ENCODE measurements at places on chromosomes 7 and 10. TPM values are rescaled to one million over a fixed set of nuclear protein-coding genes. Genes with fewer than 3 reads are reported as not detected.

MRC1 gene
- total RNA-seq = not detected

TLX1 gene
- not detected for total RNA-seq

DNAJC12 gene
- total RNA-seq = 0.24 TPM

FRAT1 gene
- total RNA-seq = 3.0 TPM

VTI1A gene
- 51.9 TPM for total RNA-seq

AFAP1L2 gene
- 1.3 TPM for total RNA-seq

CADPS2 gene
- not detected for total RNA-seq

CLRN3 gene
- total RNA-seq = not detected

DNA sequence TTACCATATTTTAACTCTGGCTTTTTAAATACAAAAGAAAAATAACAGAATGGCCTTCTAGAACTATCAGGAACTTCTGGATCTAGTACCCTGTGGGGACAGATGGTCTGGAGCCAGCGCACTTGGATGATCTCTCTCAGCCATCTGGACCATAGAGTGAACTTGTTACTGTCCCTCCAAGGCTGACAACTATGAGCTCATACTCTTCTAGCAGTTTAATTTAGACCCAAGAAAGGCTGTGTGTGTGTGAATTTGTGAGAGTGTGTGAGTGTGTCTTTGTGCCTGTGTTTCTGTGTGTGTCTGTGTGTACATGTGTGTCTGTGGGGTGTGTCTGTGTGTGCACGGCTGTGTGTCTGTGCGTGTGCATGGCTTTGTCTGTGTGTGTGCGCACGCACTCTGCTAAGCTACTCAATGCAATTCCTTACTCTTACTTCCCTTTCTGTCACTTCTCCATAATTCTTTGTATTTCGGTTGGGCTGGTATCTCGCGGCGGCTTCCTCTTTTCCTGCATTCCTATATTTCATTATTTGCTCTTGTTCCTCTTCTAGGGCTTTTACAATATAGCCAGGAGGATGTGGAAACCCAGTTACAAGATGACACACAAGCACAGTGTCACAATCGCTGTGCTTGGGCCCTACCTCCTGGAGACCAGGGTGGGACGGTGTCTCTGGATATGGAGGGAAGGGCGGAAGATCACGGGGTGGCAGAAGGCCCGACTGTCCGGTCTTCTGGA, 51.9 kb downstream of the IKZF1 start:
- no peak for DNase-seq

GRCh38 chr10:31928549-31929260, at the start of gene ARHGAP12:
Gene ARHGAP12 (minus strand): TSS chr10:31928831. CDS start chr10:31908855, 19,976 bp downstream.
- peak; percentile 81 for DNase-seq

DNA sequence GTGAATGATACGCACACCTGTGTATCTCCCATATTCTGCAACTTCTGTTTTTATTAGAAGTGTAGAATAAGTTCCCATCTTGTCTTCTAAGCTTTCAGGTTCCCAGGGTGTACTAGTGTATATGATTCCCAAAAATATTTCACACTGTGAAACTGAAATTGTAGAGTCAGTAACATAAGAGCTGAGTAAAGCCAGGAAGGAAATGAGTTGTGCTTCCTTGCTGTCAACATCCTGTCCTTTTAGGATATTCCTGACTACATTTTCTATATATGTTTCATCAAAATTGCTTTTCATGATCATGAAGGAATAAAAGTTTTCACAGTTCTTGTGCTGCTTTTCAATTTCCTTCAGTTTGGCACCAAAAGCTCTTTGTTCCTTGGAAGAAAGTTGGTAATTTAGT, 15.2 kb downstream of the SAMD9L start:
- DNase-seq = no peak

GRCh38 chr10:80599424-80599847, 61.7 kb downstream of the SH2D4B start:
- DNase-seq = no peak

DNA sequence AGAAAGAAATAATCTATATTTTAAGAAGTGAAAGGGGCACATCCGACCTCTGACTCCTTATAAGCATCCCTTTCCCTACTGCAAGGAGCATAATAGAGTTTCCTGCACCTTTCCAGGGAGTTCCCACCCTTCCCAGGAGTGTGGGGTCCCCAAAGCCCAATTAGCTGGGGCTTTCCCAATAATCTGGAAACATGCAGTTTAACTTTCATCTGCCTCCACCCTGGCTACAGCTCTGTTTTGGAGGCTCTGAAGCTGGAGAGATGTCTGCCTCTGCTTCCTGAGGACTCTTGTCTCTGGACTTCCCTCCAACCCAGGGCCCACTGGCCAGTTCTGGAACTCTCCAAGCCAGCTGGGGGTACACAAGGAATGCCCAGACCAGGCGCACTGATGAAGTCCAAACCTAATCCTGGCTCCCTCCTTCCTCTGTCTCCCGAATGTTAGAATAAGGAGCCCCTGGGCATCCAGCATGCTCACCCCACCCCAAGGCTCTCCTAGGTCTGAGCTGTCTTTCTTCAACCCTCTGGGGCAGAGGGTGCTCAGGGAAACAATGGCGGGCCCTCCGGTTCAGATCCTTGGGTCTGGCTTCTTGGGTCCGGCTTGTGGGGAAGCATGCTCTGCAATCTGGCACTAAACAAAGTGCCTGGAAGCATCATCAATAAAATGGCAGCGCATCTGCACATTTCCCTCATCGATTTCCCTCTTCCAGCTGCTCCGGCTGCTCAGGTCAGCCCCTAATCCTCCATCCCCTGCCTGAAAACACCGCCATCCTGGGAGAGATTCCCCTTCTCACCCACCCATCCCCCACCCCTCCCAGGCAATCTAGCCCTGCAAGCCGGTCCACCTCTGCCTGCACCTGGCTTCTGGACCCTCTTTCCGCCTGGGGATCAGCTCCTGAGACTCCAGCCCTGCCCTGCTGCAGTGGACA, 13.3 kb downstream of the HOXA4 start:
- no peak for DNase-seq

DNA sequence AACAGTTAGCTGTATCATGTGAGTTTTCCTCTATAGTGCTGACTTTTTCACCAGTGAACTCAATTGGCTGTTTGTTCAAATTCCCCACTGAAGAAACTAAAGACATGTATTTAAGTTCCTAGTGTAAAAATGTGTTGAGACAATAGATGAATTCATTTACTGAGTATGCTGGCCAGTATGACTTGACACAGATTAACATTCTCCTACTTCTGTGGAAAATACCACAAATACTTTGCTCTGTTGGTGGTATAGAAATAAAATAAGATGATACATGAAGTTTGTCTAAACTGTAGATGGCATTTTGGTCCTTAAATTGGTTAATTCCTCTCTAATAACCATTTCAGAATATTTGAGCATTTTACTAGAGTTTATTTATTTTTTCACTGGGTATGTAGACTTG, 227.7 kb upstream of the TEX47 start:
- no peak for DNase-seq

GRCh38 chr7:151383638-151384351, 26.0 kb downstream of the WDR86 start:
- no peak for DNase-seq

- DNase-seq = no peak
These were observed 50.1 kb downstream of the SKIDA1 start for GRCh38 chr10:21475393-21475792.

- DNase-seq = no peak
These were observed 127.4 kb upstream of the FAM20C start for GRCh38 chr7:64916-65341.

- no peak for DNase-seq
These were observed 37.2 kb upstream of the GATA3 start for GRCh38 chr10:8017277-8017676.

DNA sequence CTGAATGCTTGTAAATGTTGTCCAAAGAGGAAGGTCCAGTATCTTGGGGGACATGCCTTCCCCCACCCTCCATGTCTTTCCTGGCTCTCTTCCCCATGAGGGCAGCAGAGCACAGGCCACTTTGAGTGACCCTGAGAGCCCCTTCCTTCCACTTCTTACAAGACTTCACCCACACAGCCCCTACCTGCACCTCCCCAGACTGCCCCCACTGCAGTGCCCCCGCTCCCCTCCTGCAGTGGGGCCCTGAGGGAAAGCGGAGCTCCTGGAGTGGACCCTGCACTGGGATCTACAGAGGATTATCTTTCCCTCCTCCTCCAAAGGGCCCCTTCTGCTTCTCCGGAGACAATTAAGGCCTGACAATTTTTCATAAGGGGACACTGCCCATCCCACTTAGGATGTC, 326.8 kb downstream of the TCERG1L start:
- no peak for DNase-seq

DNA sequence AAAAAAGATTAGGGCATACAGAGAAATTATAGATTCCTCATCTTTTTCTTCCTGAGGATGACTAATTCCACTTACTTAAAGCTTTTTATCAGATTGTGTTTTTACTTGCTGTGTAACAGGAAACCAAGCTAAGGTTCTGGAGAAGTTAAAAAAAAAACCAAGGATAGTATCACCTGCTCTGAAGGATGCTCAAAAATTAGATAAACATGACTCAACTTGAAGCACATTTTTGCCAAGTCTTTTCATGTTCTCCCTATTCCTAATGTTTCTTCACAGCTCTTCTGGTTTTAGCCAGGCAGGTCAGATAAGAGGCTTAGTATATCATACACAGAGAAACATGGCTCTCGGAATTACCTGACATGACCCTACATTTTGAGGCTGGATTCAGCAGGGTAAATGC, 90.3 kb downstream of the CPEB3 start:
- DNase-seq = no peak

DNA sequence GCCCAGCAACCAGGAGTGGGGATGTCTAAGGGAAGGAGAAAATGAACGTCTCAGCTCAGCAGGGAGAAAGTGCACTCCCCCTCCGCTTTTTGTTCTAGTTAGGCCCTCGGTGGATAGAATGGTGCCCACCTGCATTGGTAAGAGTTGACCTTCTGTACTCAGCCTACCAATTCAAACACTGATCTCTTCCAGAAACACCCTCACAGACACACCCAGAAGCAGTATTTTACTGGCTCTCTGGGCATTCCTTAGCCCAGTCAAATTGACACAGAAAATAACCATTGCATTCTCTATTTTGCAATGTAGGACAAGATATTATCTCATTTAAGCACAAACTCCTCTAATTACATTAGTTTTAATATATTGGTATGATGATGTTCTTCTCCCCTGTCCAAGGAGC, 106.1 kb upstream of the C7orf33 start:
- no peak for DNase-seq

GRCh38 chr7:45968312-45968711, 47.2 kb upstream of the IGFBP3 start:
- DNase-seq = no peak

Measured in natural killer cell treated with Interleukin-12 subunit alpha and Interleukin-12 subunit beta and Interleukin-15 and Interleukin-18, amount 100 ng/mL, for 72 hours (primary cell).